DMS 273 treated with DMSO at 0.1 percent for 48 hours (cell line): ENCODE measurements at places on chromosomes 7 and 10.

- no peak for DNase-seq
These were observed 424.4 kb downstream of the SDK1 start for GRCh38 chr7:3725155-3726059.

- no peak for DNase-seq
These were observed 111.0 kb upstream of the KLF14 start for GRCh38 chr7:130844811-130845580.

GRCh38 chr7:122750389-122750788 lies 47.7 kb upstream of the RNF148 start:
- no peak for DNase-seq

- no peak for DNase-seq
These were observed 1.8 kb upstream of the KIF20B start for GRCh38 chr10:89699581-89700064.

- no peak for DNase-seq
These were observed 500 bp downstream of the CUL1 start for GRCh38 chr7:148699024-148699781.

- no peak for DNase-seq
These were observed 19.3 kb upstream of the ERCC6 start for GRCh38 chr10:49558190-49558589.

DNA sequence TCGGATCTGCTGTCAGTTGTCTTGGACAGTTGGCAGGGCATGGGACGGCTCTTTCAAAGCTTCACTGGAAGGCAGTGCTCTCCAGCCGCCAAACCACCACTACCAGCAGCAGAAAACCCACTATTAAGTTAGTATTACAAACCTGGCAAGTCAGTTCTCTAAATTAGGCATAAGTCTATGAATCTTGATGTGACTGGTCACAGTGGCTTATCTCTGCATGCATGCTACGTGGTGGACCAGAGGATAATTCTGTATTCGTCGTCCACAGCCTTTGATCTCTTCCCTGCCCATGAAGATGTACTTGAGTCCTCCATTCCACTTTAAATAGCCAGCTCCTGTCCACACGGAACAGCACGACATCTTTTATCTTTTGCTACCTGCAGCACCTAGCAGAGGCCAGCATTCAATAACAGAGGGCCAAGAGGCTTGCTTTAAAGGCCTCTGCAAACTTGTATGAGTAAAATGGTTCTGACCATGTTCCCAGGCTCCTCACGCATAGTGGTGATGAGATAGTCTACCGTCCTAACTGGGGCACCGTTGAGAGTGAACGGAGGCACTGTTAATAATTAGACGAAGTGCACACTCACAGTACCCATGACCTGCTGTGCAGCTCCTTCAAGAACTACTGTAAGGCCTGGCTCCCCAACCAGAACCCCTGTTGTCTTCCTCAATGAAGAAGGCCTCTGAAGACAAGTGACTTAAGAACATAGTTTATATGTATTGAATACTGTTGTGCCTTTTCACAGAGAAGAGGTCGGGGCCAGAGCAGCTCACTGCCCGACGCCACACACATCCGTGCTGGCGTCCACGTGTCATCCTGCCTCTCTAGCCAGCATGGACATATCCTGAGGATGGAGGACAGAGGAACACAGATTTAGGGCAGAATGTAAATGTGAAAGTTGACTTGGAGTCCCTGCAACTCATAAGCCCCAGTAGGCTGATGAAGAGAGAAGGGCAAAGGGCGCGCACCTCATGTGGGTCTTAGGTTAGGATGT lies 1.0 kb downstream of the GPR146 start:
- DNase-seq, result no peak

GRCh38 chr7:10474048-10474447 lies 499.6 kb upstream of the PHF14 start:
- no peak for DNase-seq

DNA sequence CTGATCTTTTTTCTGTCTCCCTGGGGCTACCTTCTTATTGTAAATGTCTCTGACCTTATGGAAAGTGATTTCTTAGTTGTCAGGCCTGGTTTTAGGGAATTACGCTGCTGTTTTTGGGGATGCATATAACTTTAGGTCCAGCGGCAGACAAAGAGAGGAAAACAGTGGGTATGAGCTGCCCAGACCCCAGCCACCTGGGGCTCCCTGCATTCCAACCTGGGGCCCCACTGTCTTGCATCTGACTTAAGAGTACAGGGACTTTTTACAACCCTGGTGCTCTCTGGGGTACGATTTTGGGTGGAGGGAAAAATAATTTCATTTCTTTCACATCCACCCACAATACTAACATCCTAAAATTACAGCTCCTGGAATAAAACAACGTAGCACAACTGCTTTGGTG lies 119.4 kb downstream of the PRPF18 start:
- no peak for DNase-seq

- DNase-seq, result no peak
These were observed 53.3 kb downstream of the C7orf25 start for GRCh38 chr7:42858570-42858969.

DNA sequence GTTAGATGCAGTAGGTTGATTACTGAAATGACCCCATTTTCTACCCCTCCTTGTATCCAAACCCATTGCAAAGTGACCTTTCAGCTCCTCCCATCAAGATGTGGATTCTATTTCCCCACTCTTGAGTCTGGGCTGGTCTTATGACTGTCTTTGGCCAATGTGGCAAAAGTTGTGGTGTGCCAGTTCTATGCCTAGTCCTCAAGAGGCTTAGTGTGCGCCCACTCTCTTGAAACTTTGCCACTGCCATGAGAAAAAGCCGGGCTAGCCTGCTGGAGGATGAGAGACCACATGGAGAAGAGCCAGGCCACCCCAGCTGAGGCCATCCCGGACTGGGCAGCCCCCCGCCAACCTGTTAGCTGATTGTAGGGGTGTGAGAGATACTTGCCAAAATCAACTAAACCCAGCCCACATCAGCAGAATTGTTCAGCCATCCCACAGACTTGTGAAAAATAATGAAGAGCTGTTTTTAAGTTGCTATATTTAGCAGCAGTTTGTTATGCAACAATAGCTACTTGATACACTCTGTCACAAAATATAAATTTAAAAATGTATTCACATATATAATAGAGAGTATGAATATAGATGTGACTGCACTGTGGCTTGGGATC lies 131.0 kb upstream of the PALS2 start:
- DNase-seq, result no peak

DNA sequence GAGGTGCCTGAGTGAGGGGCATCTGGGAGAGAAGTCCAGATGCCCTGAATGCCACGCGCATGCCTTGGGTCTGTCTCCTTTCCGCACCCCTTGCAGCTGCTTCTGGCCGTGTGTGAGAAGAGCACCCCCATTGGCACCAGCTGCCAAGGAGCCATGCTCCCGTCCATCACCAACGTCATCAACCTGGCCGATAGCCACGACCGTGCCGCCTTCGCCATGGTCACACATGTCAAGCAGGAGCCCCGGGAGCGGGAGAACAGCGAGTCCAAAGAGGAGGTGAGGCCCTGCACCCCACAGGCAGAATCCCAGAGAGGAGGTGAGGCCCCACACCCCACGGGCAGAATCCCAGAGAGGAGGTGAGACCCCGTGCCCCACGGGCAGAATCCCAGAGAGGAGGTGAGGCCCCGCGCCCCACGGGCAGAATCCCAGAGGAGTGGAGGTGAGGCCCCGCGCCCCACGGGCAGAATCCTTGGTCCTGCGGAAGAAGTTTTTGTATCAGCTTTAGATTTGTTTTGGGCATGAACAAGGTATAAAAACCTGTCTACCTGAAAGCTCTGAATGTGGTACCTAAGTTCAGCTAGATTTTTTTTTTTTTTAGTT lies 91.8 kb downstream of the TRRAP start:
- no peak for DNase-seq

GRCh38 chr10:78523453-78523852 lies 489.8 kb downstream of the RPS24 start:
- no peak for DNase-seq

GRCh38 chr10:116270126-116270770 lies 2.8 kb downstream of the GFRA1 start:
- no peak for DNase-seq

GRCh38 chr10:5888351-5888750 lies 1.3 kb downstream of the ANKRD16 start:
- no peak for DNase-seq

- no peak for DNase-seq
These were observed 3.7 kb upstream of the TRIP6 start for GRCh38 chr7:100863406-100863950.

DNA sequence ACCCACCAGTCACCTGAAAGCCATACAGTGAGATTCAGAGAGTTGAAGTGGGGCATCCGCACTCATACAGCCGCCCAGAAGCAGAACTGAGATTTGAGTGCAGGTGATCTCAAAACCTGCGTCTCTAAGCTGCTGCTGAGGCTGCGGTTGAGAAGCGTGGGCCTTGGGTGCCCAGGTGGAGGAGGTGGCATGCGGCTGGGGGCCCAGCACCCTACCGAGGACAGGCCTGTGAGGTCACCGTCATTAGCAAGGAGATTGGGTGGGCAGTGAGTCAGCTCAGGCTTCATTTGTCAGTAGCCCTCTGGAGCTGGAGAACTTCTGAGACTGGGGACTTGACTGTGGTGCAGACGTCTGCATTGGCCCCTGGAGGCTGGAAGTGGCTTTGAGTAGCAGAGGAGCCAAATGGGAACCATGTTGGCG lies 29.8 kb downstream of the ZMIZ1 start:
- no peak for DNase-seq

DNA sequence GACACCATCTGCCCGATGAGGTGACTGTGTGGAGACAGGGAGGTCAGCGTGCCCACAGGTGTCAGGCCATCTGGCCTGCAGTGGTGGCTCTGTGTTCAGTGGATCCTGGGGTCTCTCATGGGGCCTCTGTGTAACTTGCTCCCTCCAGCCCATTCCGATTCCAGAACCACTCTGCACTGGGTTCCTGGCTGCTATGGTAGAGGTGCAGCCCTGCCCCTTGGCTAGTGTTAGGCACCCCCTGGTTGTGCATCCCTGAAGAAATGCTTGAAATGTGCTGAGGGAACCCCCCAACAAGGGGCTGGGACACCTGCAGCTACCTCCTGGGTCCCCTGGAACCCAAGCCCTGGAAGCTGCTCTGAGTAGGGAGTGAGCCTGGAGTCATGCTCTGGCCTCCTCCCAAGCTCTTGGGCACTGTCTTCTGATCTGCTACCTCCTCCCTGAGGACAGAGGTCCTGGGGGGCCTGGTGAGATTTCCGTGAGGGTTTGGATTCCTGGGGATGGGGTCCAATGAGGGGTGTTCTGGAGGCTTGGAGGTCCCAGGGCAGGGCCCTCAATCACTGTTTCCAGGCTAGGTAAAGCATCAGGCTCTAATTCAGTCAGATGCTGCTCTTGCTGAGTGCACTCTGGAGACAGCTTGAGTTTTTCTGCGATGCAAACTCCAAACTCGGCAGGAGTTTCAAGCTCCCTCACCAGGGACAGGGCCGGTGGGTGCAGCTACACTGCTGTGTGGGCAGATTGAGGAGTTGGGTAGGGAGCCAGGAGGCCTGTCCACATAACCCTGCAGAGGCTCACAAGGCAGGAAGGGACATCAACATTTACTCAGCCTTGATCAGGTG lies 27.7 kb downstream of the RAMP3 start:
- DNase-seq, result no peak

DNA sequence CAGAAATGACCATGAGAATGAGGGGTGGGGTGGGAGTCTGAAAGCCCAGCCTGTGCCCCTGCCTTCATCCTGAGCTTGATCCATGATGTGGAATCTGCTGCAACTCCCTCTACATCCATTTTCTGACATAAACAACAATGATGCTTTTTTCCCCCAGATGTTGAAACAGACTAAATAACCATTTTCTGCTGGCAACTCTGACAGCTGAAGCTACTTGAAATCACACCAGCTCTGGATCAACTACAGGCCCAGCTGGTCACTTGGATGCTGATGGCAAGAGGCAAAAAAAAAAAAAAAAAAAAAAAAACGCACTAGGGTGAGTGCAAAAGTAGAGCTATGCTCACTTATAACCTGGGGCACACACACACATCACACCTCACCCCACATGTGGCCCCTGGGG lies 74.2 kb downstream of the FAM107B start:
- no peak for DNase-seq

- DNase-seq, result no peak
These were observed 21.8 kb upstream of the ZMIZ1 start for GRCh38 chr10:79046741-79047583.

GRCh38 chr10:51867956-51868355 lies 168.6 kb upstream of the CSTF2T start:
- DNase-seq, result no peak

GRCh38 chr7:128424686-128425275 lies 15.0 kb upstream of the IMPDH1 start:
- DNase-seq, result no peak

DNA sequence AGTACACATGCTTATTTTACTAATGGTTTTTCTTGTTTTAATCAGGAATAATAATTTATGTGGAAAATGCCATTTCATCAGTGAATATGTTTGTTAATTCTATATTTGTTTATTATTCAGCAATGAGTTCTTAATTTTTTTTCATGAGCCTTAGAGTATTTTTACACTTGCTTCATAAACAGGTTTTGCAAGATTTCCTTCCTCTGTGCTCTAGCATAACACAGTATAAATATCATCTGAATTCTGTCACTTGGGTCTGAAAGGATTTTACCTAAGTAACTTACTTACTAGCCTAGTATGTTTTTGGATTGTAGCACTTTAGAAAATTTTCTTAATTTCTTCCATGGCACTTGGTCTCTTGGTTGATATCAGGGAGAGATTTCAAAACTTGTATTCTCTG lies 45.8 kb downstream of the GLCCI1 start:
- DNase-seq, result no peak

DNA sequence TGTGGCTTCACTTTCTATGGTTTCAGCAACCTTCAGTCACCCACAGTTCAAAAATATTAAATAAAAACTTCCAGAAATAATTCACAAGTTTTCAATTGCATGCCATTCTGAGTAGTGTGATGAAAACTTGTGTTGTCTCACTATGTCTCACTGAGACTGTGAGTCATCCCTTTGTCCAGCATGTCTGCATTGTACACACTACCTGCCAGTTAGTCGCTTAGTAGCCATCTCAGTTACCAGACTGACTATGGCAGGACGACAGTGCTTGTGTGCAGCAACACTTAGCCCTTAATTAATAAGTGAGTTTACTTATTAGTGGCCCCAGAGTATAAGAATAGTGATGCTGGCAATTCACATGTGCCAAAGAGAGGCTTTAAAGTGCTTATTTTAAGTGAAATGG lies 22.5 kb downstream of the CCDC186 start:
- no peak for DNase-seq

DNA sequence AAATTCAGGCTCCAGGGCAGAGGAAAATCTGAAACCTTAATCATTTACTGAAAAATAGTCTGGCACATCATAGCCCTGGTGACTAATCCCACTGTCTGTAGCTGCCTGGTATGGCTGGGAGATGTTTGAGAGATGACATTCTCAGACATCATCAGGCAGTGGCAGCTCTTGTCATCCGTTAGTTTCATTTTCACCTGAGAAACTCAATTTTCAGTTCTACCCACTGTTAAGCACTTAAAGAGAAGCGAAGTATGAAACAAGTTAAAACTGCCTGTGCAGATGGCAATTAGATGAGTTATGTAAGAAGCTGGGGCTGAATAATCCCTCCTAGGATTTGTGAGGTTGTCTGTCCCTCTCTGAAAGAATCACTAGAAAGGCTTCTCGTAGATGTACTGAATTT lies 150.2 kb downstream of the NSUN6 start:
- DNase-seq, result peak; percentile 0
